T-cell (primary cell): ENCODE measurements at places on chromosomes 5 and 9.
A peak's percentile ranks its signal among the peaks of the same experiment; 100 is the strongest.

GRCh38 chr9:18999173-18999785, 33.7 kb downstream of the SAXO1 start:
- no peak for DNase-seq

GRCh38 chr5:107025712-107026497, 644.8 kb downstream of the EFNA5 start:
- DNase-seq: no peak

GRCh38 chr5:112560371-112560770, 141.3 kb upstream of the EPB41L4A start:
- DNase-seq: no peak

GRCh38 chr5:122150215-122150614, 20.9 kb downstream of the ZNF474 start:
- DNase-seq: no peak

- no peak for DNase-seq
Measured at GRCh38 chr5:100864931-100865330, 38.2 kb downstream of the ST8SIA4 start.

- no peak for DNase-seq
Measured at GRCh38 chr9:96343515-96344360, 39.8 kb downstream of the SLC35D2 start.

DNA sequence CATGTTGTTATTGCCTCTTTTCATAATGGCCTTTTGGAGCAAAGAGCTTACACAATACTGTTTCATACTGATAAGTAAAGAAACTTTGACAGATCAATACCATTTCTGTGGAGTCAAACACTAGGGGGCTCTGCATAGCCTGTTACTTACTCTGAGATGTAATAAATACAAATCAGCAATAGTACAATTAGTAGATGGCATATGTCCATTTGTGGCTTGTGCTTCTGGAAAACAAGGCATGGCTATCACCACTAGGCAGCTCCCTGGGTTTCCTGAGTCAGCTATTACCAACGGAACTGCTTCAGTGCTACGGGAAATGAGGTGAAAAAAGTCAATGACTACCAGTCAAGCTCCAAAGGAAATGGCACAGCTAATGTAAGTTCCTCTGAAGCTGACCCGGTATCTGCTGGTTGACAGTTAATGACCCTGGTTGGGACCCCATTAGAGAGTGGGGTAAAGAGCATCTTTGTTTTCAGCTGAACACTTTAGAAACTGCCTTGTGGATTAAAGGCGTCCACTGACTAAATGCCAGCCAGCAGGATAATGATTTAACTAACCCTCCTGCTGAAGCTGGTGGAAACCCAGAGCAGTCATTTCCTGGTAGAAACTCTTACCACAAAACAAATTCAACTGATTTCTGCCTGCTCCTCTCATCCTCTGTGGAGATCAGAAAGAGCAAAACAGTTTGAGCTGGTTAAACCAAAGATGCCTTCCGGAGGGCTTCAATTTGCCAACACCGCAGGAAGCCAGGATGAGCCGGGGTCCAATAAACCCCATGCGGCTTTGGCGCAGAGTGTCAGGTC, 69.0 kb upstream of the FAM169A start:
- peak; percentile 22 for DNase-seq

- DNase-seq: no peak
Measured at GRCh38 chr5:167967494-167968177, 323.8 kb upstream of the WWC1 start.

DNA sequence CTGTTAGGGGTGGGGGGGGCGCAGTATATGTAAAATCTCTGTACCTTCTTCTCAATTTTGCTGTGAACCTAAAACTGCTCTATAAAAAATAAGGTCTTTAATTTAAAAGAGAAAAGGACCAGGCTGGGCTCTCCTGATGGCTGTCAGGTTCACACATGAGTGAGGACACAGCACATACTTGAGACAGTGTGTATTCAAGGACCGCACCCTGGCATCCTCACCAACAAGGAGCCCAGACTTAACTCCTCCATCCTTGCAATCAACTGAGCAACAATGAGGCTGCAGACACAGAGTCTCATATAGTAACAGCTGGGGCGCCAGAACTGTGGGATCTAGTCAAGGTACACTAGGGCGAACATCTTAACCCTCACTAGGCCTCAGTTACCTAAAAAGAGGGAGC, 9.8 kb downstream of the TNIP1 start:
- no peak for DNase-seq

DNA sequence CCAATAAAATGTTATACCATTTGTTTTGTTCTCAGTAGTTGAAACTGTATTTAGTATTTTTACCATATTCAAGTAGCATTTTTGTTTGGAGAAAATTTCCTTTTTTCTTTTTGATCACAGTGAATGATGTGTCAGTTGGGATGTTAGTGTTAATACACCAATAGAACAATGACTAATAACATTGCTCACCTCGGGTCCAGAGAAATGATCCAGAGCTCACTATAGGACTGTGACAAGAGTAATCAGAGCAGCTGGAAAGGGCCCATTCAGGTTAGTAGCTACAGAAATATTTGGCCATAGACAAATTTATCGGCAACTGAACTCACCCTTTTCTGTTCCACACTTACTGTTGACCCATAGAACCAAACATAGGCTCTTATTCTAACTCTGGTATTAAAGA, 989.2 kb downstream of the TLE4 start:
- DNase-seq: no peak

GRCh38 chr9:137295849-137296669, 6.0 kb downstream of the NRARP start:
- no peak for DNase-seq

GRCh38 chr5:103573411-103573810, 10.8 kb upstream of the NUDT12 start:
- no peak for DNase-seq

- no peak for DNase-seq
Measured at GRCh38 chr9:28004900-28005299, 431.6 kb upstream of the C9orf72 start.

DNA sequence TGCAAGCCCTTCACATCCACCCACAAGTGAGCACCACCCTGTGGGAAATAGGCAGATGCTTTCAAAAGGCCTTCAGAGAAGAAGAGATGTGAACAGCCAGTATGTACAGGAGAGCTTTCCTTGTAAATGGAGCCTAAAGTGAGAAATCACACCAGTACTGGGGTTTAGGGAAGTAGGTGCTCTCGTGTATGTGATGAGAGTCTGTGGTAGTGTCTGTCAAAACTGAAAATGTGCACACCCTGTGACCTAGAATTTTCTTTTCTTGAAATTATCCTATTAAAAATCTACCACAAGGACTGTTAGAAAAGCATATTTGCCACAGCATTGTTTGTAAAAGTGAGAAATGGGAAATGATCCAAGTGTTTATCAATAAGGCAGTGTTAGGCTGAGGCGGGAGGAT, 16.6 kb downstream of the OTULINL start:
- no peak for DNase-seq

DNA sequence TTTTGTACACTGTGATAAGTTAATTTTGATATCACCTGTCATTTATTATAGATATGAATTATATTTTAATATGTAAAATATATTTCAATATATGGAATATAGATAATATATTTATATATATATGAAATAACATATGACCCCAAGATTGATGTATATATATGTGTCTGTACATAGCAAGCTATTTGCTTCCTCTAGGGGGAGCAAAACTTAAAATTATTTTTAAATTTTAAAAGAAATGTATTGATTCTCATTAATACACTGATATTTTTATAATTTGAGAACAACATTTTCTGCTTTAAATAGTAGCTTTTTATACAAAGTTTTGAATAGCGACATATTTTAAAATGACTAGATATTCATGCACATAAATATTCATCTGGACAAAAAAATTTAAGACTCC, 272.0 kb downstream of the DMRTA1 start:
- no peak for DNase-seq

- no peak for DNase-seq
Measured at GRCh38 chr9:88757406-88758010, 222.5 kb downstream of the NXNL2 start.

DNA sequence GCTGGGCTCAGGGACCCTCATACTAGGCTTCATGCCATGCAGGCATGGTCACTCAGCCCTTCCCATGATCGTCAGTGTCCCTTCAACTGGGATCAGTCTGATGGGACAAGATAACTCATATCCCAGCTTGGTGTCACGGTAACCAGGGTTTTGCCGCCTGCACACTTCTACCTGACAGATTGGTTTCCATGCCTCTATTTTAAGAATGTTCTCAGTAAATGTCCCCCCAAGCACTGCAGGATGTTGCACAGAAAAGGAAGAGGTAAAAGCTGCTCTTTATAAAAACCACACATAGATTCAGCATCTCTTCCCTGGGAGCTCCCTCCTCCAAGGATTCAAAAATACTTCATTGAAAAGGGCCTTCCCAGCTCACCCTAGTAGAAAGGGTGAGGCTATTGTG, 56.1 kb downstream of the SLIT3 start:
- DNase-seq: no peak

DNA sequence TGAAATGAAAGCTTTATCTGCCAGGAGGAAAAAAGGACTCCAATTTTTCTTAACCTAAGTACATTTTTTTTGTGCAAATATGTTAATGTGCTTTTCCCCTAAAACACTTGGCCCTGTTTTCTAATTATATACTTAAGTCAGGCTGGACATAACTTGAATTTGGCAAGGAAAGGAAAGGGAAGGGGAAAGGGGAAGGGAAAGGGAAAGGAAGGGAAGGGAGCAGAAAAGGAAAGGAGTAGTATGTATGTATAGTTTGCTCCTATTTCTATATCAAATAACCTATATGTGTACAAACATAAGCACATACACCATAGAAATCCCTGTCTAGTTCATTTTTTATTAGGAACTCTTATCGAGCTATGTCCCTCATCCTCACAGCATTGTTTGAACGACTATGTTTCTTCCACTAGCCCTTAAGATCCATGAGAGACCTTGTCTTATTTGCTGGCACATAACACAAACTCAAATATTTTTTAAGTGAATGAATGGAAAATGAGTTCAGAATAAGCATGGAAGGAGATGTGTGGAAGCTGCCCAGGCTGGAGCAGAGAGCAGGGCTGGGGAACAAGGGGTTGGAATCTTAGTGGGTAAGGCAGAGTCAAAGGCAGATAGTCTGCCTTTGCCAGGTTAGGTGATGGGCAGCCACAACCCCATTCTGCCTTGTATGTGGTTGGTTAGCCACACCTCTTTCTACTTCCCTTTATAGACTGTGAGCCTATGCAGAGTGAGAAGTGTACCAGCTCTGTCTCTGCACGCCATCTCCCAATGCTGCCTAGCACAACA, 70.0 kb downstream of the KLHL3 start:
- DNase-seq: peak; percentile 31

GRCh38 chr9:93263334-93264229, 79.6 kb downstream of the WNK2 start:
- no peak for DNase-seq

- no peak for DNase-seq
Measured at GRCh38 chr5:57770039-57770438, 287.4 kb upstream of the ACTBL2 start.

DNA sequence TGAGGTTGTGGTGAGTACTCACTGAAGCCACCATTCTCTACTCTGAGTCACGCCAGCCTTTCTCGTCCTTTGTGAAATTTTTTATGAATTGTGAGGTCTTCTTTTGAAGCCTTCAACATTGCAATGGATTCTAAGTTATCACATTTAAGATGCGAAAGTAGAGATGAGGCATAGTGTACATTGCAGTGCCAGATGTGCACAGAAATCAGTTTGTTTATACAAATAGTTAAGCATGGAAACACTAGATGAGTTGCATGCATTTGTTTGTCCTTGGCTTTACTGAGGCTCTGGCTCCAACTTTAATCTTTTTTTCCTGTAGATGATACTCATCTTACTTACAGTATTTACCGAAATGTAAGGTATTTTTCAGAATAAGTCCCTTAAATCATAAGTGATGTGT, 453.7 kb upstream of the RIOK2 start:
- DNase-seq: no peak
